ENCODE measurements at places on chromosomes 5 and 9. TPM values are rescaled to one million over a fixed set of nuclear protein-coding genes. Genes with fewer than 3 reads are reported as not detected.

- DNase-seq, result no peak
- no peak overlapping the region for H3K4me3 ChIP-seq
- no peaks in the 10 kb centered on the region for H3K4me1 ChIP-seq
- H3K36me3 ChIP-seq, result no peaks in the 10 kb centered on the region
- no peaks in the 10 kb centered on the region for H3K27me3 ChIP-seq
- no peak overlapping the region for H3K27ac ChIP-seq
These were observed 19.0 kb downstream of the HMGCS1 start for GRCh38 chr5:43294226-43294625.

PCDHGA9 gene
- 7.1 TPM for total RNA-seq

KIAA0825 gene
- 4.5 TPM for total RNA-seq

ZDHHC11 gene
- 0.57 TPM for total RNA-seq

NFIB gene
- 50.7 TPM for total RNA-seq
